Endothelial cell of umbilical vein (primary cell): ENCODE measurements at places on chromosomes 13 and 19.

- DNase-seq: peak; percentile 5
Observed at GRCh38 chr13:49374585-49375290, 69.1 kb downstream of the CAB39L start.

DNA sequence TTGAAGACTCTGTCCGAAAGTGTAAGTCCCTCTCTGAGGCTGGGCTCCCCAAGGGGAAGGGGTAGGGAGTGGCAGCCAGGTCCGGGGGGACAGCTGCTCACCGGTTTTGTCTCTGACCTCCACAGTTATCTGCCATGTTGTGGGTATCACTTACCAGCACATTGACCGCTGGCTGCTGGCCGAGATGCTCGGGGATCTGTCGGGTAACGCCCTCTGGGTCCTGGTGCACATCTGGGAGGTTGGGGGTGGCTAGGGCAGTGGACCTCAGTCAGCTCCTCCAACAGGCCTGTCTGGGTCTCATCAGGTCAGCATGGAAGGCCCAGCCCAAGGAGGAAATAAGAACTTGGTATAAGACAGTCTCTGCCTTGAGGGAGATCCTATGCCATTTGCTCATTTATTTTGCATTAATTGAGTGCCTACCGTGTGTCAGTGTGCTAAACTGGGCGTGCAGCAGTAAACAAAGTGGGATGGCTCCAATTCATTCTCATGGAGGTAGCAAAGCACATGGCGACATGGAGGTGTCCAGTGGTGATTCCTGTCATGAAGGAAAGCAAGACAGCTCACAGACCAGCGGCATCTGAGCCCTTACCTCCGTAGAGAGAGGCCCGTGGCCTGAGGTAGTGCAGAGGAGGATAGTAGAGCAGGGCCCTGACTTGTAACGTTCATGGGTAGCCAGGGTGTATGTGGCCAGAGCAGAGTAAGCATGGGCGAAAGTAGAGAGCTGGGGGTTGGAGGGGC lies 13.7 kb downstream of the EIF3K start:
- no peak for DNase-seq

GRCh38 chr19:18915639-18916038 lies 3.5 kb downstream of the COPE start:
- peak; percentile 55 for DNase-seq

GRCh38 chr19:54921082-54921481 lies 15.1 kb downstream of the NCR1 start:
- DNase-seq: no peak

GRCh38 chr13:21338156-21338555 lies 120.9 kb downstream of the ZDHHC20 start:
- no peak for DNase-seq

DNA sequence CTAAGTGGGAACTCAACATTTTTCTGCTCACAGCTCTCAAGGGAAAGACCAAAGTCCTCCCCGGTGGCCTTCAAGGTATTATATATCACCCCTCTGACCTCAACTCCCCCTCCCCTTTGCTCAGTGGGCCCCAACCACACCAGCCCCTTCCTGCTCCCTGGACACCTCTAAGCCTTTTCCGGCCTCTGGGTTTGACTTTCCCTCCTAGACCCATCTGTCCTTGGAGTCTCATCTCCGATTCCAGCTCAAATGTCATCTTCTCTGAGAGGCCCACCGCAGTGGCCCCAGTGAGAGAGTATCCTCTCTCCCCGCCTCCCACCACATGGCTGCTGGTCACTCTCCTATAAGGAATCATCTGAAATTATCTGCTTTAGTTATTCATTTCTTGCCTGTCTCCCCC lies 941 bp upstream of the UHRF1 start:
- DNase-seq: no peak
